ENCODE measurements at places on chromosomes 16 and 17.

GRCh38 chr16:21524068-21524751 lies 75.2 kb upstream of the METTL9 start:
- no peak for DNase-seq

GRCh38 chr17:74089869-74090464 lies 113.5 kb upstream of the RPL38 start:
- DNase-seq: peak; percentile 26

- DNase-seq: no peak
These were observed 1.4 kb upstream of the HEXD start for GRCh38 chr17:82416771-82417170.

DNA sequence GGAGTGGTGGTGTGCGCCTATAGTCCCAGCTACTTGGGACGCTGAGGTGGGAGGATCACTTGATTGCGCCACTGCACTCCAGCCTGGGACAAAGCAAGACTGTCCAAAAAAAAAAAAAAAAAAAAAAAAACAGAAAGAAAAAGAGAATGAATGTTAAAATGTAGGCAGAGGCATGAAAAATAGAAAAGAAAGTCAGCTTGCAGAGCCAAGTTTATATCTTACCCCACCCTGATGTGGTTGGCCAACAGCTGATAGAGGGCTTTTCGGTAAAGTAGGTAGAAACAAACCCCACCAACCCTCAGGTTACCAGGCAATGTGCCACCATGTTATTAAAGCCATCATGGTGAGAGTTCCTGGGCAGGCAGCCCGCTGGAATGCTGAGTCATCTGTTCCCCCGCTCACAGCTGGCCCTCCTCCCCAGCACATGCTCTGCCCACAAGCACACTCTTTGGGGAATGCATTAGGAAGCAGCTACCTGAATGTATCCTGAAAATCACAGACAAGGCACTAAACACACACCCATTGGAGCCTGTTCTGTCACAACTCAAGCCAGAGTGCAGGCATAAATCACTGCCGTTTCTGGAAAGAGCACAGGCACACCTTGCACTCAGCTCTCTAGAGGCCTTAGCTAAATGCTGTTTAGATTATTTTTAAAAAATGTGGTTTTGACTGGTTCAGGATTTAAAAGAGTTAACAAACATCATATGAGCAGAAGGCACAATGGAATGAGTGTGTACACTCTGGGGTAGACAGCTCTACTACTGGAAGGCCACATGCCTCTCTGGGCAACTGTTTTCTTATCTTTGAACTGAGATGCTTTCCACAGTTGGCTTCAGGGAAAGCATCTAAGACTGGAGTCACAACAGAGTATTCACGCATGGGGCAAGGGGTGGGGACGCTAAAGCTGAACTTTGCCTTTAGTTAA lies 128.5 kb downstream of the PARN start:
- DNase-seq: peak; percentile 94

GRCh38 chr16:81473066-81473488 lies 28.5 kb downstream of the CMIP start:
- DNase-seq: no peak

- DNase-seq: no peak
These were observed 7.7 kb downstream of the GINS3 start for GRCh38 chr16:58399718-58400633.

GRCh38 chr17:48219617-48220016 lies 112.1 kb downstream of the SNX11 start:
- DNase-seq: no peak

- DNase-seq: no peak
These were observed 111.8 kb downstream of the N4BP1 start for GRCh38 chr16:48497932-48498768.
